ENCODE measurements at places on chromosomes 13 and 19.
A peak's percentile ranks its signal among the peaks of the same experiment; 100 is the strongest.

DNA sequence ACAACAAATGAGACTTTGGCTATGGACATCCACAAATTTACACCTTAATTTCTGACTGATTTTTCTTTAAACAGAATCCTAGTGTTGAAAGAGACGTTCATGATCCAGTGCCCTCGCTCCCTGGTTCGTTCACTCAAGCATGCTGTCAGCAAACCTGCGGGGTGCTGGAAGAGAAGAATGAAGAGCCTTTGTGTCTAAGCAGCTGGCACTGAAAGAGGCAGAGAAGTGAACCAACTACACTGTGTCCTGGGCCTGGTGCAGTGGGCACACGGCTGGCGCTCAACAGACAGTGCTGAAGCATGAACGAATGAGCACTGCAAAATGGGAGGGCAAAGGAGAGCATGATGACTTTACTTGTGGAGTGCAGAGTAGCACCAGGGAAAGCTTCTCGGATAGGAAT lies 46.8 kb downstream of the MIPEP start:
- no peak for DNase-seq

GRCh38 chr13:99367663-99368448 lies 60.7 kb upstream of the GPR183 start:
- DNase-seq: no peak

GRCh38 chr19:2608602-2608922 lies 93.9 kb downstream of the GNG7 start:
- DNase-seq: no peak

- DNase-seq: no peak
Observed at GRCh38 chr13:25762281-25762680, 289.5 kb downstream of the SHISA2 start.

GRCh38 chr19:35267353-35267817 lies 1.4 kb upstream of the USF2 start:
- DNase-seq: peak; percentile 48

GRCh38 chr19:23972161-23972560 lies 57.5 kb downstream of the ZNF726 start:
- DNase-seq: no peak

GRCh38 chr13:100214886-100215285 lies 126.0 kb downstream of the PCCA start:
- DNase-seq: no peak
